Kidney tubule cell (primary cell): ENCODE measurements at places on chromosomes 4 and X.
A peak's percentile ranks its signal among the peaks of the same experiment; 100 is the strongest.

- DNase-seq = peak; percentile 47
These were observed 32.5 kb upstream of the TLR2 start for GRCh38 chr4:153651587-153651986.

- no peak for DNase-seq
These were observed 62.4 kb downstream of the ANXA10 start for GRCh38 chr4:168154546-168155277.

GRCh38 chrX:131067216-131067615 lies 9.1 kb downstream of the ARHGAP36 start:
- no peak for DNase-seq

- no peak for DNase-seq
These were observed 102.8 kb upstream of the PCDH18 start for GRCh38 chr4:137635108-137635507.

- no peak for DNase-seq
These were observed 761.5 kb downstream of the RAPGEF2 start for GRCh38 chr4:159864337-159864736.

DNA sequence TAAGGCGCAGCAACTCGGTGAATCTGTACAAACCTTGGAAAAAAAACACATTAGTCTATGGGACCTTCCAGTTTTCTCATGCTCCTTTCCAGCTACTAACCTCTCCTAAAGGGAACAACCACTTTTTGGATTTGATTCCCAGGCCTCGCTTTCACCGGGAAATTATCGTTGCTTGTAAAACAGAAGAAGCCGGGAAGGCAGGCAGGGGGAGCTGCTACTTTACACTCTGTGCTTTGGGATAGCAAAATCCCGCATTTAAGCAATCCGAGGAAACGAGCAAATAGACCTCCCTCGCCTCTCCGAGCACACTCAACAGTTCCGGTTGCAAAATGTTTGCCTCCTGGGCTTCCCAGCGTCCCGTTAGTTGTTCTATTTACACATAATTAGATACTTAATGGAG lies 1.2 kb downstream of the CD38 start:
- peak; percentile 42 for DNase-seq
